HT-29 (cell line): ENCODE measurements at places on chromosomes 4 and X. TPM values are rescaled to one million over a fixed set of nuclear protein-coding genes. Genes with fewer than 3 reads are reported as not detected.

- no peak for DNase-seq
These were observed 60.4 kb downstream of the SLC30A9 start for GRCh38 chr4:42050516-42051249.

DNA sequence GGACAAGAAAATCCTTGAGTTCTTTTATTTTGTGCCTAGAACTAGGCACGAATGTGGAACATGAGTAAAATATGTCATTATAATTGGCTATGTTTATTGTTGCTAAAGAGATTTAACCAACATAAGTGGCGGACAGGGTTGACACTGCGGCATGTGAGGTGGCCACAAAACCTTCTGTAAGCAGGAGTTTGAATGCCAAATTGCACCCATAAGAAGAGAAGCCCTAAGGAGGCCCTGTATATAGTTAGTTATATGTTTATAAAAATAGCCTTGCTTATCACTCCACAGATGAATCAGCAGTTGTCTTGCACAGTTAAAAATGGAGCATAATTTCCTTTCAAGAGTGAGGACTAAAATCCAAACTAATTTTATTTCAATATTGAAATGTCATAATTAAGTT is 336.1 kb downstream of the GBA3 start:
- no peak for DNase-seq

GRCh38 chrX:137352101-137352660 is 213.7 kb upstream of the ZIC3 start:
- no peak for DNase-seq

DNA sequence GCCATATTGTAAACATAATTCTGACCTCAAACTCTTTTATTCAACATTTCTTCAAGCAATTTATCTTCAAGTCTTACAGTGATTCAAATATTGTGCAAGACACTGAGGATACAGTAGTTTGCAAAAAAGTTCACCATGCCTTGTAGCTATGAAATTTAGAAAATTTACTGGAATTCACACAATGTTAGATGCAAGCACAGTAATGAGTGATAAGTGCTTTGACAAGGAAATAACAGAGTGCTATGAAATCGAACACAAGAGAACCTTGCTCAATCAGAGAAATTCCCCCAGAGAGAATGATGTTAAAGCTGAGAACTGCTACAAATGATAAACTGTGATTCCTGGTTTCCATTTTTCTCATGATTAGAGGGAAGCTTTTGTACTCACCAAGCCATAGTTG is 952.9 kb downstream of the FAT4 start:
- no peak for DNase-seq

DNA sequence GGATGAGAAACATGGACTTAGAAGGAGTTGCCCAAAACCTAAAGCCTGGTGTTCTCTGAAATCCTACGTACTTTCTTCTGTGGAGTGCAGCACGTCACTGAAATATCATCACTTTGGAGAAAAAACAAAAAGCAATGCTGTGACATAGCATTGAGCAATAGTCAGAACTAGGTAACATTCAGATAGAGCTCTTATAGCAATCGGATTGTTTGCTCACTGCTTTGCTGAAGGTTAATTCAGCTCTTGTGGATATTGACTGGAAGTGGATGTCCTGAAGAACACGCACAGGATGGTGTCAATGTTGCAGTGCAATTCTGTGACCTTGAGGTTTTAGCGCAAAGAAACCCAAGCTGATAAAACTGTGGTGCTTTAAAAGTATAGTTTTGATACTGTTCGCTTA is 114.2 kb upstream of the GRXCR1 start:
- DNase-seq = no peak

GRCh38 chr4:153296040-153296823 is 48.3 kb upstream of the MND1 start:
- no peak for DNase-seq

- no peak for DNase-seq
These were observed 3.9 kb downstream of the SPON2 start for GRCh38 chr4:1168191-1169101.

- DNase-seq = no peak
These were observed 330.2 kb downstream of the HS3ST1 start for GRCh38 chr4:11098461-11098860.

GRCh38 chrX:153361781-153362397 is 27.9 kb downstream of the ZNF275 start:
- no peak for DNase-seq

GRCh38 chrX:131987252-131987651 is 35.9 kb upstream of the STK26 start:
- no peak for DNase-seq

Gene CTAG2
- not detected in 2 replicates for total RNA-seq

Gene ETNPPL
- not detected in 2 replicates for total RNA-seq

Gene GLOD5
- 0.63 TPM in 1 of 2 replicates, not detected in the other for total RNA-seq

Gene SLC16A2
- not detected in 2 replicates for total RNA-seq

Gene OTUD6A
- not detected in 2 replicates for total RNA-seq

Gene ASB12
- 0.05 TPM in 1 of 2 replicates, not detected in the other for total RNA-seq
